ENCODE measurements at places on chromosomes 4 and X.

- no peak for DNase-seq
These were observed 259.3 kb upstream of the IGFBP7 start for GRCh38 chr4:57369446-57369845.

DNA sequence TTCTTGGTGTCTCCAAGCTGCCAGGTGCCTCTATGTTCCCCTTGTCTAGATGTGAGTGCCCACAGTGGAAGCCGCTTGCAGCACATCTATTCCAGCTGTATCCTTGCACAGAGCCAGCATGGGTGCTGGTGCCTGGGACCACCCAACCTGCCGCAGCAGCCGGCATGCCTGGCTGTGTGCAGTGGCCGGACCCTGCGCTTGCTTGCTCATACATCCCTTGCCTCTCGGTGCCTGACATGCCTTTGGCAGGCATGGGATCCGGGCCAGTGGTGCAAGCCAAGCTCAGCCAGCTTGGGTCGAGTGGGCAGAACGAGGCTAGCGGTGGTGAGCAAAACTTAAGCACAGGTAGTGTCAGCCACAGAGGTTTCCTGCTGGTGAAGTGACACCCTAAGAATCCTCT is 355.1 kb downstream of the TLL1 start:
- no peak for DNase-seq

GRCh38 chr4:138832563-138832962 is 183.0 kb upstream of the NOCT start:
- DNase-seq: no peak

DNA sequence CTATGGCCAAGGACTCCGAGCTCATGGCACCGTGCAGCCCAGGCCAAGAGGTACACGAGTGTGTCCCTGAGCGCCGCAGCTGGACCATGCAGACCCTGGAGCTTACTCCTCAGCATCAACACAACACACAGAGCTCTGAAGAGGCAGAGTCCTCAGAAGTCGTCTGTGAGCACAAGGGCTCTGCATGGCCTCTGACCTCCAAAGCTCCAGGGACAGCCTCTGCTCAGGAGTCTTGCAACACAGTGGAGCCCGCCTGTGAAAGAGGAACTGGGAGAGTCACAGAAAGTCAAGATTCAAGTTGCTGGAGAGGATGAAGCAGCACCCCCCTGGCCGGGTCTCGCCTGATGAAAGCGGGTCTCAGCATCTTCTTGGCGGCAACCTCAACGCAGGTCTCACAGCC is 2.9 kb downstream of the LRPAP1 start:
- DNase-seq: no peak

DNA sequence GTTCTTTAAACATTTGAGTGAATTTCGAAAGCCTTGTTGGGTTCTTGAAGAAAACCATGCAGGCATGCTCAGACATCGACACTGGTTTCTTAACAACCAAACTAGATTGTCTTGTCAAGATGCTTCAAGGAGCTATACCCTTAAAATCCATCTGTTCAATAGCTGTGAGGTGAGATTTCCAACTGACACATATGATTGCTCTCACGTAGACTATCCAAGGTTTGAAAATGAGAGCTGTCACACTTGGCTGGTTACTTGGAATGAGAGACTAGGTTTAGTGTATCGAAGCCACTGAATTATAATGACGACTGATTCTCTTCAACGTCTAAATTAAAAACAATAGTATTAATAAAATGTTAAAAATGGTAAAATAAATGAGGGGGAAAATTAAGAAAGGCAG is 2725.5 kb downstream of the ARAP2 start:
- DNase-seq: no peak

GRCh38 chr4:121707344-121707743 is 10.6 kb upstream of the ANXA5 start:
- no peak for DNase-seq

DNA sequence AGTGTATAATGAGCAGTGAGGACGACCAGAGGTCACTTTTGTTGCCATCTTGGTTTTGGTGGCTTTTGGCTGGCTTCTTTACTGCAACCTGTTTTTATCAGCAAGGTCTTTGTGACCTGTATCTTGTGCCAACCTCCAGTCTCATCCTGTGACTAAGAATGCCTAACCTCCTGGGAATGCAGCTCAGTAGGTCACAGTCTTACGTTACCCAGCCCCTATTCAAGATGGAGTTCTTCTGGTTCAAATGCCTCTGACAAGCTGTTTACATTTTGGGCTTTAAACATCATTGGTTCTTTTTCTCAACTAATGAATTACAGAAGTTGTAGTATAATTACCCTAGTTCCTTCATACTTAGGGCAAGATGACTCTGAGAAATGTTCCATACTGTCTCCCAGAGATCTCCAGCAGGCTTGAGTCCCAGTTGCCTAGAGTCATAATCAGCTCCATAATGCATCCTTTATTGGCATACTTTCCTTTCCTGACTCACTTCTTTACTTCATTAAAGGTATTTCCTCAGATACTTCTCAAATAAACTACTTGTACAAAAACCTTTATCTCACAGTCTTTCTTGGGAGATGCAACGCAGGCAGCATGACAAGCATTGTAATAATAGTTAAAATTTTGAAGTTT is 136.5 kb downstream of the KDM6A start:
- no peak for DNase-seq

DNA sequence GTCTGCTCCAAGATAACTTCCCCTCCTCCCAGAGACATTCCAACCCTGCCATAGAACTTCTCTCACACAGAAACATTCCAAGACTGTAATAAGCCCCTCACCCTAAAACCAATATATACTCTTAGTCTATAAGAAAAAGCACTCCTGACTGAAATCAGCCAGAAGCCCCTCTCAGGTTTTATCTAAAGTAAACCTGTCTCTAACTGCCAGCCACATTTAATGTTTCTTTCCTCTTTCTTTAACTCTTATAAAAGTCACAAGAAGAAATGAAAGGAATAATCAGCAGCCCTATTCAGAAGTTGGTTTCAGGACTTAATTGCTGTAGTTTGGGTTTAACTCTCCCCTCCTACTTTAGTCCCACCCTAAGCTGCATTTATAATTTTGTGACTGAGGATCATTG is 165.0 kb upstream of the ZCCHC13 start:
- no peak for DNase-seq

DNA sequence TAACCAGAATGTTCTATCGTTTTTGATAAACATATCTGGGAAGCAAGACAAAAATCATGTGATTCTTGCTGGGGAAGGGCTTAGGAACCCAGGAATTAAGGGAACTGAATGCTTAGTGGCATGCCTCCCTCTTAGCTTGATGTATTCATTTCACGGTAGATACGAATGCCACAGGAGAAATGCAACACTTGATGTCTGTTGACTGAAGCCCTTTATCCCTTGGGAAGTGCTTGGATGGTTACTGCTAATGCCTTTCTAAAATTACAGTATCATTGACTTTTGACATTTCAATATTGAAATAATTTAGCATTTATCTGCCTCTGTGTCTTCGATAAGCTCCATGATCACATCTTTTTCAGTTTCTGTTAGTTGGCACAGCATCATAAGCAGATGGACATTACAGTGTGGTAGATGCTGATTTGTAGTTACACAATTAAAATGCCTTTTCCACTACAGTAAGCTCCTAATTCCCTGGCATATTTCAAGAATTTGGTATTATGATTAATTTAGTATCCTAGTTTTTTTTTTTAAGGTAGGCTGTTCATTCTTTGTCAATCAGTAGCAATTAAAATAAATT is 226.7 kb downstream of the ARHGAP10 start:
- no peak for DNase-seq

- DNase-seq: no peak
These were observed 92.2 kb downstream of the DCTD start for GRCh38 chr4:182825003-182825402.

GRCh38 chr4:97262769-97263168 is 880.5 kb downstream of the STPG2 start:
- DNase-seq: no peak

- no peak for DNase-seq
These were observed 231.5 kb upstream of the AGTR2 start for GRCh38 chrX:115939070-115939469.

GRCh38 chr4:37682701-37683401 is 3.3 kb downstream of the RELL1 start:
- DNase-seq: no peak

DNA sequence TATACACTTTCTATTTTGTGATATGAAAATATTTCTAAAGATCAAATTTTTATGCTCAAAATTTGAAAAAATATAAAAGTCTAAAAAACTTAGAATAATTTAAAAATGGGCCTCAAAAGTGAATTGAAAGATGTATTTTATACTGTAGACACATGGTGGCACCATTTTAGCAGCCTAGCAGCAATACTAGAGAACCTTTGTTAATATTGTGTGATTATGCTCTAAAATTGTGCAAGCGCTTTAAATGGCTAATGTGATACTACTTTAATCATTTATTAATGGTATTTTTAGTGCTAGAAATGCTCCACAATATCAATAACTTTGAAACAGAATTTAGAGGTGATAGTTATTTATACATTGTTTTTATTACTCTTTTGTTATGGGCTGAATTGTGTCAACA is 3.7 kb upstream of the GUF1 start:
- DNase-seq: no peak

DNA sequence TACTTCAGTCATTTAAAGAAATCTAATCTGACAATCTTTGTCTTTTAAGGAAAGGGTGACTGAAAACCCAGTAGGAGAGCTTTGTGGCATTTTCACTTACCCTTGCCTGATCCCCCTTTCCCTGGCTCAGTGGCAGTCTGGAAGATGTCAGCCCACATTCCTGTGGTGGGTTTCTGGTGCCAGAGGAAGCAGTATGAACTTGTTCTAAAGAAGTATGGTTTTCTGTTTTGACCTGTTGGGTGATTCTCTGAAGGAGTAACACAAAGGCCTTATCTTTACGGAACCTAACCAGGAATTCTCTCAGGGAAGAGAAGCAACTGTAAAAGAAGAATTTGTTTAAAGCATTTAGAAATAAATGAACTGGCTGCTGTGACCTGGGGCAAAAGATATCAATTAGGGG is 41.9 kb downstream of the BMP15 start:
- no peak for DNase-seq

- no peak for DNase-seq
These were observed 495.2 kb upstream of the IGFBP7 start for GRCh38 chr4:57605376-57605775.

GRCh38 chr4:29277381-29277780 is 1442.8 kb upstream of the PCDH7 start:
- DNase-seq: no peak

- DNase-seq: no peak
These were observed 297.5 kb upstream of the KLF3 start for GRCh38 chr4:38366456-38366855.

DNA sequence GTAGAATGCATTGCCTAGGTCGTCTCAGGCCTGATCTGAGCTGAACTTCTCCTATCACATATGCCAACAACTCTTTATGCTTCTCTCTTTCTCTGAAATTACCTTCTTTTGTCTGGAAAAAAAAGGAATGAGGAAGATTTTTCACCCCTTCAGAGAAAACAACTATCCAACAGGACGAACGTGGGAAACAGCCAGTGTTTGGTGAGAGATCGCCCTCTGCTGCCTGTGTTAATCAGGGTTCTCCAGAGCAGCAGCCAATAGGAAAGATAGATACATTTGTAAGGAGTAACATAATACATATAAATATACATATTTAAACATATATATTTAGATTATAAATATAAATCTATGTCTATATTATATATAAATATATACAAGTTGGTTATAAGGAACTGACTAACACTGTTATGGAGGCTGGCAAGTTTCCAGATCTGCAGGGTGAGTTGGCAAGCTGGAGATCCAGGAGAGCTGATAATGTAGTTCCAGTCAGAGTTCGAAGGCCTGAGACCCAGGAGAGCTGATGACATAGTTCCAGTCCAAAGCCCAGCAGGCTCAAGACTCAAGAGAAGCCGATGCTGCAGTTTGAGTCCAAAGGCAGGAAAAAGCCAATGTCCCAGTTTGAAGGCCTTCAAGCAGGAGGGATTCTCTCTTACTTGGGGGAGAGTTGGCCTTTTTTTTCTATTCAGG is 13.3 kb downstream of the CETN2 start:
- DNase-seq: no peak

DNA sequence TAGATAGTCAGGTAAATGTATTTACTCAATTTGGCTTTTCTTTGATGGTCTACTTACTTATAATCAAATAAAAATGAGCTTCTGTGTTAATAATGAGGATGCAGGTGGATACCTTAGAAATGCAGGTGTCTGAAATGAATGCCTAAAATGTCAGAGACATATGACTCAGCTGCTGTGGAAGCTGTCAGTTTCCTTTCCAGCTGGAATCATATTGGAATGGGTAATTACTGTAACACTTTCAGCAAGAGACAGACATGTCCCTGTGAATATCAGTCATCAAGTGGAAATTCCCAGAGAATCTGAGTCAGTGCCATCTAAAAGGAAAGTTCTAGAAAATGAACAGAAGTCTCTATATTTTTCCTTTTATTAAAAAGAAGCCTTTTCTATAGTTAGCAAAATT is 783.0 kb upstream of the AADAT start:
- DNase-seq: no peak

DNA sequence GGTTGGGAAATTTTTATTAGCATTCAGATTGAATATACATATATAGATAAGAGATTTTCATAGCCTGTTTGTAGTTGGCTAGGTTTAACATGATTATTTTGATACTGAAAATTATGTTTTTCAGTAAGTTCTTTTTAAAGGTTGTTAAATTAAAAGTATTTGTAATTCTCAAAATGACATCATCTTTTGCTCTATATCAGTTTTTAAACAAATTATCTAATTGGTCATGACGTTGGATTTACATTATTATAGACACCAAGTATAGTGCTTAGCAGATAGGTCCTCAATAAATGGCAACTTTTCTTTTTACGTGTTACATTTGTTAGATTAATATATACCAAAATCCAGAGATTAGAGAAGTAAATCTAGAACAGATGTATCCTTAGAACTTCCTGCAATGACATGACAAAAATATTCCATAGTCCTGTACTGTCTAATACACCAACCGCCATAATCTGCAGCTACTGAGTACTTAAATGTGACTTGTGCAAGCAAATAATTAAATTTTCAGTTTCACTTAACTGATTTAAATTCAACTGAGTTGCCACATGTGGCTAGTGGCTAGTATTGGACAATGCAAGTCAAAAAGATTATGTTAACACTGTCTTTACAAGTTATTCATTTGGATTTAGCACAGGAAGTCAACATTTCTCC is 1613.1 kb upstream of the TENM3 start:
- DNase-seq: no peak

DNA sequence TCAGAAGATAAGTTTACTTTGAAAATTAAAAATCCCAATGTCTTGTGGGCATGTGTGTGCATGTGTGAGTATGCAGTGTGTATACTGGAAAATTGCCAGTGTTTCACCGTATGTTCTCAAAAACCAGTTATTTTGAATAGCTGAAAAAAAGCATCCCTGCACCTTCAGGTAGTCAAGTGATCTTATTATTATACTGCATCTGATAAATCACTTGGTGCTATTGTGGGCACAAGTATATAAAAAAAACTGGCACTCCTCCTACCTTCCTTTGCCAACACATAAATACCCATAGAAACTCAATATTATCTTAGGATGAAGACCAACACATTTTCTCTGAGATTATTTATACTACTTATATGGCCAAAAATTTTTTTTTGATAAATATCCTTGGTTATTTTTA is 91.5 kb upstream of the MAP9 start:
- DNase-seq: no peak

Data from T-helper 22 cell (primary cell).